ENCODE measurements at places on chromosomes 4 and X.

DNA sequence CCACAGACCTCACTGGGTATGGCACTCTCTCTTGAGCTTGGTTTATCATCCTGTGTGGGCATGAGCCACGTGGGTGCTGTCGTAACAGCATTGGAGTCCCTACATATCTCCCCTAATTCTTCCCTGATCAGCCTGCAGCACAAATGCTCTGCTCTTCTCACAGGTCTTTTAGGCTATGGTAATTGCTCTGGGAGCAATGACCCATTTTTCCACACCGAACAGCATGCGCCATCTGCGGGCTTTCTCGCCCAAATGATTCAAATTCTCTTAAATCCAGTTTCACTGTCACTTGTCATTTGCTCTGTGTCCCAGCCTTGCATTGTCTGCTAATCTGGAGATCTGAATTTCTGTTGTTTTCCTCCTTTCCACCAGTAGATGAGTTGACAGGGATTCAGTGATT lies 48.9 kb upstream of the GATB start:
- DNase-seq = no peak

GRCh38 chr4:2060611-2061185 lies 1.6 kb downstream of the NAT8L start:
- no peak for DNase-seq

DNA sequence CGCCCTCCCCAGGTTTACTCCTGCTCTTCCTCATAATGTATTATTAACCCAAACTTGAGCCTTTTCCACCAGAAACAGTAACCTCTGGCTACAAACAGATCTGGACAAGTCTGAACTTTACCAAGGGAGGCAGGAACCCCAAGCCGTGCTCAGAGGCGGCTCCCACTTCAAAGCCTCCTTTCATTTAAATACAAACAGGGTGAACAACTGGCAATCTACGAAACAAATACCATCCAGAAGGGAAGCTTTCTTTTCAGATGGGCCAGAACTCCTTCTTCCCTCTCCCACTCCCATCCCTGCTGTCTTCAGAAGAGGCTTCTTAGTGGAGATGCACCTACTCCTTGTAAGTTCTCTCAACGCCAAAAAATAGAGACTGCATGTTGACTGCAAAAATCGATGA lies 2.1 kb upstream of the GPC4 start:
- DNase-seq = no peak

DNA sequence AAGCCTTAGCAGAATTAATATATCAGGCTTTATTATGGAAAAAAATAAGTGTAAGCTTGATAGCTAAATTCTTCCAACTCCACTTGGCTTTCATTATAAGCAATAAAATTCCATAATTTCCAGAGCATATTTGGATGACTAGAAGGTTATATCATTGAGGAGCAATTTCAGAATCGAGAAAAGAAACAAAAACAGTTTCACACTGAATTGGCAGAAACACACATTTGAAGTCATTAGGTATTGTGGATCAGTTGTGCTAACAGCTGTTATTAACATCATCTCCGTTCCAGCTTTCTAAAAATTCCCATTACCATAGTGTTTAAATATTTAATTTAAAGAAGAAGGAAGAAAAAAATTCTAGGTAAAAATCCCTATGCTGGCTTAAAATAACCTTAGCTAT lies 92.6 kb downstream of the ANTXR2 start:
- no peak for DNase-seq

- DNase-seq = no peak
These were observed 3.1 kb downstream of the SMS start for GRCh38 chrX:21943460-21944135.

Data from stimulated activated CD8-positive, alpha-beta memory T cell treated with anti-CD3 and anti-CD28 coated beads, Interleukin-2, amount 100 ng/mL, for 1 hour (primary cell).